NCI-H1048 (cell line): ENCODE measurements at places on chromosomes 1 and 21.
A peak's percentile ranks its signal among the peaks of the same experiment; 100 is the strongest.

- no peak for DNase-seq
Measured at GRCh38 chr1:39328586-39329121, 124.2 kb downstream of the MACF1 start.

GRCh38 chr1:69814926-69815325, 247.2 kb downstream of the LRRC7 start:
- no peak for DNase-seq

GRCh38 chr1:55530749-55531478, 315.8 kb upstream of the USP24 start:
- no peak for DNase-seq

DNA sequence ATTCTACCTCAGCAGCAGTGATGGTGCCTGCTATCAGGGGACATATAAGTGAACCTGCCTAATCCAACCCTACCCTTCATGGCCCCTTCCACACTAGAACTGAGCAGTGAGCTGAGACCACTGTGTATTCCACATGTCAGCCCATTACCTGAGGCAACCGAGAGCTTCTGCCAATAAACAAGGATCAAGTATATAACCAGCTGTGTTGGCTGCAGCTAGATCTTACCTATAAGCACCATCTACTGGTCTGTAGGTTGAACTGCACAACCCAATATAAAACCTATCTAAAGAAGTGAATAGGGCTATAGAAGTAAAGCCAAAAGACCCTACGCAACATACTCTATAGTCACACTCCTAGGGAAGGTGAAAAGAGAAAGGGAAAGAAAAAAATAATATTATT, 376.9 kb downstream of the HHIPL2 start:
- DNase-seq, result peak; percentile 44

GRCh38 chr1:31776032-31776431, 11.9 kb upstream of the ADGRB2 start:
- no peak for DNase-seq

DNA sequence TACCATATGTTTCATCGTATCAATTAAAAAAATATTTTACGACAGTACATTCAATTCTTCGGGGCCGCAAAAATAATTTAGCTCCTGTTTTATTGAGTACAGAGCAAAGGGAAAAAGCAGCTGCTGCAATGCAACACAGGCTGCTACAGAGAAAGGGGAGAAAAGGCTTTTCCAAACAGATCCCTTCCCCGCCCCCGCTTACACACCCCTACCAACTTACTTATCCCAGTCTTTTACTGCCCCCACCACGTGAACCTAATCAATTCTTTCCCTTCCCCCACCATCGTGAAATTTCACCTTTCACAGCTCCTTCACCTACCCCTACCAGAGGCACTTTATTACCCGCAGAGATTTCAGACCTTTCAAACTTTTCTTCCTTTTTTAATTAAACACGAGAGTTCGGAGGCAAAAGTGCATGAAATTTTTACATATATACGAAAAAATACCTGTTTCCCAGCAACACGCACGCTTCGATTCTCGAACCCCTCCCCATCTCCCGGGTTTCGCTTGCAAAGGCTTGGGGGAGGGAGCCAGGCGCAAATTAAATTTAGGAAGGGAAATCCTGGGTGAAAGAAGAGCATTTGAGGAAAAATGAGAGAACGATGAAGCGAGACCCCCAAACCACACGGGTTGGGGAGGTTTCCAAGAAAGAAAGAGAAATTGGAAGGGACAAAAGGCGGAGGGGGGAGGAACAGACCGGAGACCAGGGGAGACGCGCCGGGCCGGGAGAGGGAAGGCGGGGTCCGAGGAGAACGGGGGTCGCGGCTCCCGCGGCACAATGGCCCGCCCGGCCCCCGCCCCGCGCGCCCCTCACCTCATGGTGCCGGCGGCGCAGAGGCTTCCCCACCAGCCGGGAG, 823 bp downstream of the ENAH start:
- DNase-seq, result no peak

- no peak for DNase-seq
Measured at GRCh38 chr1:21521717-21522060, 12.5 kb downstream of the ALPL start.

GRCh38 chr1:25467193-25467592, 36.5 kb downstream of the MACO1 start:
- no peak for DNase-seq

DNA sequence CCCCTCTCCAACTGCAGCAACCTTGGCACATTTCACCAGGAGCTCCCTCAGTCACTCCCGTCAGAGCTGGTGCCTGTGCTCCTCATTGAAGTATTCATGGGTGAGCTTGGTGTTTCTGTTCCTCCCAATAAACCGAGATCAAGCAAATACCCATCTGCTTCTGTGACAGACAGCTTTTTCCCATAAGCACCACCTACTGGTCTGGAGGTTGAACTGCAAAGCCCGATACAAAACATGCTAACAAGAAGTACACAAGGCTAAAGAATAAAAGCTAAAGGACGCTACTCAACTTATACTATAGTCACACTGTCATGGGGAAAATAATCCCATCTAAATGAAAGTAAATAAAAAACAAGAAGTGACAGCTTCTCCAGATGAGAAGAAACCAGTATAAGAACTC, 111.9 kb upstream of the C21orf91 start:
- peak; percentile 18 for DNase-seq
